Breast epithelium (tissue), 4 donors: ENCODE measurements at places on chromosomes 12 and 14. TPM values are rescaled to one million over a fixed set of nuclear protein-coding genes. Genes with fewer than 3 reads are reported as not detected.

DNA sequence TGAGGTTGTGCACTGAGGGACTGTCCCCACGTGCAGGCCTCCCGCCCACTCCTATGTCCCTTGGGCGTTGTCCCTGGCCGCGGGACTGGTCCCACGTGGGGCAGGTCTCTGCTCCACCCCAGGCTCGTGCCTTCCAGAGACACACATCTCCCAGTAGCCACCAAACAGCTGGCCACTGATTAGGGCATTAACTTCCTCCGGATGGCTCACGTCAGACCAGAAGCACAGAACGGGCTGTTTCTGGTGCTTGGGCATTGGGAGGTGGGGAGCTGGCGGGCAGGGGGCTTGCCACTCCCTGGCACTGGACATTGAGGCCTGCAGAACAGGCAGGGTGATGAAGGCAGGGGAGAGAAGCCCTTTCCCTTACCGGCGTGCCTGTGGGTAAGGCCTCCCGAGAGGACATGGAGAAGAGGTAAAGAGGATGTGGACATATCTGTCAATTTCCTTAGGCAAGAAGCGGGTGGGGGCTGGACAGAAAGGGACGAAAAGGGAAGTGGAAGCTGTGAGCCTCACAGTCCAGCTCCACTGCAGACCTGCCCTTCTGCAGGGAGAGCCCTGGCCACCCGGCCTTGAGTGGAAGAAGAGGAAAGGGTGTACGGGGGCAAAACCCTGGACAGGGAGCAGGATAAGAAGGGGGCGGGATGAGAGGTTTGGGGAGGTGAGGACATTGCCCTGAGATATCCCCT is 101.2 kb downstream of the NINJ2 start:
- no peak overlapping the region for H3K27ac ChIP-seq
- DNase-seq, result no peak
- no peaks in the 10 kb centered on the region for H3K4me1 ChIP-seq

DNA sequence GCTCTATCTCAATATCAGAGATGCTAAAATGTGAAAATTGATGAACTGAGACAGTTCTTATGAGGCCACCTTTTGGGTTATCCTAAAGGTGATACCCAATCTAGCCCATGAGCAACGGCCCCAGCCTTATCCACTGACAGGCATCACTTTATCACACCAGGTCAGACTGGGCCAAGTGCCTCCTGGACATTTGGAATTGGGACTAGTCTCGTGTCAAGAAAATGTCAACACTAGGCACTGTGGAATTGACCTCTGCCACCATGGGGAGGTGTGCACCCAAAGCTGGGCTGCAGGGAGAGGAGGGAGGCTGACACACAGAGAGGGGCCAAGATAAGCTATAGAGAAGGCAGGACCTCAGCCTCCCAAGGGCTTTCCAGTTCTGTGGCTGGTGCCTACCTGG is 78.5 kb upstream of the ZFP36L1 start:
- H3K4me1 ChIP-seq, result no peaks in the 10 kb centered on the region
- H3K36me3 ChIP-seq, result peaks cover 7% of the 10 kb centered on the region
- no peaks in the 10 kb centered on the region for H3K27me3 ChIP-seq
- no peak overlapping the region for H3K4me3 ChIP-seq
- no peak for DNase-seq

GRCh38 chr14:103372552-103373304 is 12.5 kb upstream of the MARK3 start:
- no peak for DNase-seq
- no peaks in the 10 kb centered on the region for H3K36me3 ChIP-seq
- no peaks in the 10 kb centered on the region for H3K4me1 ChIP-seq
- H3K27me3 ChIP-seq, result no peaks in the 10 kb centered on the region

DNA sequence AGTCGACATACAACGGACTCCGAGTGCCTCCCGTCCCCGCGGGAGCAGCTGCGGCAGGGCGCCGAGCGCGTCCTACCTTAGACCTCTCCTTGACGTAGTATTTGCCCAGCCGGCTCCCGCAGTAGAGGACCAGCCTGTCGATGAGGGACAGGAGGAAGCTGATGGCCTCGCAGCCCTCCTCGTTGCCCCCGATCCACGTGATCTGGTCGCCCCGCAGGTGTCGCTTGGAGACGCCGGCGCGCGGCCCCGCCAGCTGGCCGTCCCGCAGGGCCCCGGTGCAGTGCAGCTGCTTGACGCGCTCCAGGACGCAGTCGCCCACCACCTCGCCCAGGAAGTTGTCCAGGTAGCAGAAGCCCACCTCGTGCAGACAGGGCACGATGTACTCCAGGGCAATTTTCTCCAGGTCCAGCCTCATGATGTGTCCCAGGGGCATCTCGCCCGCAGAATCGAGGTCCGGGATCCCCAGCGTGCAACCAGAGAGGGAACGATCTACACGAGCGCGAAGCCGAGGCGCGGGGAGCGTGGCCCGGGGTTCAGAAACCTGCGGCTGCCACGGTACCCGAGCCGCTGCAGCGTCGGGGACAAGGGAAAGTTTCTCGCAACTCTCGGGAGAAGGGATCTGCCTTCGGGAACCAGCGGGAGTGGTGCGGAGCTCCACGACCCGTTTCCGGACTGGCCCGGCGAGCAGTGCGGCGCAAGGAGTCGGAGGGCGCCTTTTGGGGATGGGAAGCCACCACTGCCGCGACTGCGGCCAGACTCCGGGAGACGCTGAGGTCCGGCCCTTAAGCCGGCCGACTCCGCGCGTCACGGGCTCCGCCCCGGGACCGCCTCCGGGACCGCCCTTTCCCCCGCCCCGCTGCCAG is at the start of gene EGLN3:
Gene EGLN3, minus strand, starts transcription at position 755 of the 863 bp plus-strand sequence. Its CDS starts 322 bp downstream, at position 433.
- H3K4me1 ChIP-seq, result no peaks in the 10 kb centered on the region
- H3K27ac ChIP-seq, result peak within 1 kb of the TSS; percentile 75
- peak within 1 kb of the TSS; percentile 90 for H3K4me3 ChIP-seq
- peak; percentile 76 for DNase-seq
- no peaks in the 10 kb centered on the region for H3K27me3 ChIP-seq

DNA sequence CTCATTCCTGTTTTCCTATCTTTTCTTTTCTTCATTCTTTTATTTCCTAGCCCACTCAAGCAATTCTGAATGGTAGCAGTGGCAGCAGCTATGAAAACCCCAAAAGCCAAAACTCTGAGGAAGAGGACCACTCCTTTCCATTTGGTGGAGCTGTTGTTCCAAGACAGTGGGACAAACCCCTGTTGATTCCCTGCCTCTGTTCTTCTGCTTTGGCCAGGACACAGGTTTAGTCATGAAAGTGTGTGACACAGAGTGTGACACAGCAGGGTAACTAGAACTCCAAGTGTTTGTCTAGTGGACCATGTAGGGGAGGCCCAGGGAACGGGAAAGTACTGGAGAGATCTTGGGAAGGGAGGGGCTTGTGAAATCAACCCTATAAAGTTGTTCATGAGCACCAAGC is 71.1 kb downstream of the PTCSC3 start:
- DNase-seq, result no peak
- H3K27me3 ChIP-seq, result peaks cover 5% of the 10 kb centered on the region
- H3K27ac ChIP-seq, result no peak overlapping the region
- H3K4me3 ChIP-seq, result no peak overlapping the region
- no peaks in the 10 kb centered on the region for H3K36me3 ChIP-seq
- no peaks in the 10 kb centered on the region for H3K4me1 ChIP-seq

DNA sequence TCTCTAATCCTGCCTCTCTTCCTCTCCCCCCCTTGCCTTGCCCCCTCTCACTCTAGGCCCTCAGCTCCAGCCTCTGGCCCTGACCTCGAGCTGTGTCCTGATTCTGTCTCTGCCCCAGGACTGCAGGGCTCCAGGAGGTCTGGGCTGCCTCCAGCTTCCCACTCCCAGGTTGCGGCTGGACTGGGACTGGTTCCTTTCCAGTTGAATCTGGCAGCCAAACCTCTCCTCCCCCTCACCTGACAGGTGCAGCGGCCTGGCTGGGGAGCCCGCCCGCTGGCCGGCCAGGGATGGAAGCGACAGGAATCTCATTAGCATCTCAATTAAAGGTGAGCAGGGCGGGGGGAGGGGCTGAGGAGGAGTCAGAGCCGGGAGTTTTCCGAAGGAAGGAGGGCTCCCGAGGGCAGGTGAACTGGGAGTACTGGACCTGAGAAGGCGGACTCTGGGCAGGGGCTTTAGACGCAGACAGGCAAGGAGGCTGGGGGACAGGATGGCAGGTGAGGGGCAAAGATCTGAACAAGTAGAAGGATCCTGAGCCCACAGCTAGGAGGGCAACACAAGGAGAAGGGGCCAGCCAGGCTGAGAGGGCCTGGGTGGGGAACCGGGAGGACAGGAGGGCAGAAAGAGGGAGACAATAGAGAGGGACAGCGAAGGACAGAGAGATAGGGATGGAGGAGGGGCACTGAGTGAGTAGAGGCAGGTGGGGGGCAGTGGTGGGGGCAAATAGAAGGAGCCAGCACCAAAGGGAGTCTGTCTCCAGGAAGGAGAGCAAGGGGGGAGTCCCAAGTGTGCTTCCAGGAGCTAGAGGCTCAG is at the start of gene SCNN1A:
Gene SCNN1A, minus strand, starts transcription at position 295 of the 810 bp plus-strand sequence. CDS start 780 bp downstream, outside the sequence.
- peak; percentile 90 for DNase-seq
- no peaks in the 10 kb centered on the region for H3K27me3 ChIP-seq
- no peaks in the 10 kb centered on the region for H3K36me3 ChIP-seq
- H3K4me3 ChIP-seq, result peak within 1 kb of the TSS; percentile 65

Gene TGFB3
- 4.8 TPM for total RNA-seq

- DNase-seq, result no peak
- H3K4me1 ChIP-seq, result no peaks in the 10 kb centered on the region
- H3K36me3 ChIP-seq, result no peaks in the 10 kb centered on the region
- H3K4me3 ChIP-seq, result no peak overlapping the region
- H3K27ac ChIP-seq, result no peak overlapping the region
Observed at GRCh38 chr12:4217091-4217490, 56.5 kb upstream of the CCND2 start.

DNA sequence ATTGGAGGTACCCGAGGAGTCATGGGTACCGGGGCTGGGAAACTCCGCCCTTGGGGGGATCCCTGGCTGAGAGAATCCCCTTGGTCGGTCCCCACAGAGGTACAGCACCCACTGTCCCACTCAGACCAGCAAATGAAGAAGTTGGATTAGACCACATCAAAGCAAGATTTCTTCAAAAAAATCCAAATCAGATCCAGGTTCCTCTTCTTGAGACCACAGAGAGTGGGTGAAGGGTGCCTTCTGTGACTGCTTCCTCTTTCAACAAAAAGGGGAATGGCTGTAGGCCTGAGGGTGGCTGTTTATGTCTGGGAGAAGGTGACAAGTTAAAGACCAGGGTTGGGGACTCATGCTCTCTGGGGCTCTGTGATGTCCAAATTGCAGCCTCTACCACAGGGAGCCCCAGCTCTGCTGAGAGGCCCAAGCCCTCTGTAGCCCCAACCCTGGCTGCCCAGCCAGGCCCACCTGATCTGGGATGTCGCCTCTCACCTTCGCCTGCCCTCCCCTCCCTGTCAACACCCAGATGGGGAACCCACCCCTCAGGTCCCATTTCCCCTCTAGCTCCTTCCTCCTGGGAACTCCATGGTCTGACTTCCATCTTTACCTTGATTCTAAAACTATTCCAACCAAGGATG is 50.9 kb downstream of the ZFP36L1 start:
- no peak overlapping the region for H3K27ac ChIP-seq
- H3K36me3 ChIP-seq, result no peaks in the 10 kb centered on the region
- no peak overlapping the region for H3K4me3 ChIP-seq

DNA sequence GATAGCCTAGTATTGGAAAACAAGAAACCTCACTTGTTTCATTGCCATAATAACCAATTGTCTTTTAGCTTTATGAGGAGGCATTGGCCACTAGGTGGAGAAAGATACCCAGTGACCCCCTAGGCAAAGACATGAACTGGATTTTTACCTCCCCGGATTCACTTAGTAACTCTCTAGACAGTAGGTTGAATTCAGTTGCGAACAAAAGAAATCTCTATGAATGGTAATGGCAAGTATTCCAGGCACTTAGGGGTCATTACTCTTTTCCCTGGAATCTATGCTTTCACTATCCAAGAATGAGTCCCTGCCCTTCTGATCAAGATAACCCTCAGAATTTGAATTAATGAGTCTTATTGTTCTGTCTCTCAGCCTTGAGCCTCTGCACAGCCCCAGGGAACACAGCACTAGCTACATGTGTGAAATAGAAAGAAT is 29.5 kb upstream of the RHOJ start:
- no peaks in the 10 kb centered on the region for H3K4me1 ChIP-seq
- DNase-seq, result no peak
- H3K27me3 ChIP-seq, result no peaks in the 10 kb centered on the region
- no peak overlapping the region for H3K27ac ChIP-seq
- no peak overlapping the region for H3K4me3 ChIP-seq

- H3K27me3 ChIP-seq, result no peaks in the 10 kb centered on the region
- no peaks in the 10 kb centered on the region for H3K36me3 ChIP-seq
- no peak for DNase-seq
- peaks cover 14% of the 10 kb centered on the region for H3K4me1 ChIP-seq
Observed at GRCh38 chr12:48861111-48861510, 4.6 kb downstream of the RND1 start.

DNA sequence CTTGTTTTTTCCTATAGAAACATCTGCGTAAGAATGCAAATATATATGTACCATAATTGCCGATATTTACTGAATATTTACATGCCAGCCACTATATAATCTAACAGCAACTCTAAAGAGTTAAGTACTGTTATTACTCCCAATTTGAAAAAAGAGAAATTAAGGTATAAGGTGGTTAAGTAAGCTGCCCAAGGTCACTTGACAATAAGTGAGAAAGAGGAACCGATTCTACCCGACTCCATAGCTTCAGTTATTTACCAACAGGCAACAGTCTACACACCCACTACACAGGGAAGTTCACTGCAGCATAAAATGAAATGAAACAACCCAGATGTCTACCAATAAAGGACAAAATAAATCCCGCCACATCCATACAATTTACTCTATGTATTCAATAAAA is 1.1 kb downstream of the MIS18BP1 start:
- no peak for DNase-seq
- H3K36me3 ChIP-seq, result no peaks in the 10 kb centered on the region
- no peaks in the 10 kb centered on the region for H3K27me3 ChIP-seq
- H3K27ac ChIP-seq, result peak overlapping the region; percentile 70

Gene KLRC4
- total RNA-seq, result not detected

DNA sequence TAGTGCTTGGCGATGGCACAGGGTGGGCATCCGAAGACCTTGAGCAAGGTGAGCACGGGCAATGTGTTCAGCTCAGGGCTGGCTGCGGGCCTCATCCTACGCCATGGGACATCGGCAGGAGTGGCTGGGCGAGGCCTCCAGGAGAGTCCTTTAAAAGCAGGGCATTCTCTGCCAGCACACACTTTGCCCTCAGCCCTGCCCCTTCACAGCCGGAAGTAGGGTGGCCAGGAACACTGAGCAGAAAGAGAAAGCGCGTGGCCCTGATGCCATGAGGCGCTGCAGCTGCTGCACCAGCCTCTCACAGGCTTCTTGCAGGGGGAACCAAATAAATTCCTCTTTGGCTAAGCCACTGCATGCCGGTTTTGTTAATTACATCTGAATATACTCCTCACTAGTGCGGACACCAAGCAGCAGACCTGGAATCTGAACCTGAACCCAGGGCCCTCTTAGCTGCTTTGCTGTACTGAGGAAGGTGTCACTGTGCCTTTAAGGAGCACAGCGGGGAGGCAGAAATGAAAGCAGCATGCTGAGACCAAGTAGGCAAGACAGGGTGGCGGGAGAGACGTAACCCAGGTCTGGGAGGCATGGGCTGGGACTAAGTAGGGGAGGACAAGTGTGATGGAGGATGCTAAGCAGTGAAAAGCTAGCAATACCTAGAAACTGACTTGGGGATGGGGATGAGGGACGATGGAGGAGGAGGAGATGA is 155.2 kb downstream of the TTC7B start:
- no peak overlapping the region for H3K27ac ChIP-seq
- DNase-seq, result no peak
- no peaks in the 10 kb centered on the region for H3K4me1 ChIP-seq
- H3K4me3 ChIP-seq, result no peak overlapping the region
- H3K27me3 ChIP-seq, result no peaks in the 10 kb centered on the region

Gene PDE3A
- 7.0 TPM for total RNA-seq

Gene LHX5
- not detected for total RNA-seq
